ENCODE measurements at places on chromosomes 4 and X.

GRCh38 chr4:8688041-8688907, 95.7 kb downstream of the CPZ start:
- no peak for DNase-seq

DNA sequence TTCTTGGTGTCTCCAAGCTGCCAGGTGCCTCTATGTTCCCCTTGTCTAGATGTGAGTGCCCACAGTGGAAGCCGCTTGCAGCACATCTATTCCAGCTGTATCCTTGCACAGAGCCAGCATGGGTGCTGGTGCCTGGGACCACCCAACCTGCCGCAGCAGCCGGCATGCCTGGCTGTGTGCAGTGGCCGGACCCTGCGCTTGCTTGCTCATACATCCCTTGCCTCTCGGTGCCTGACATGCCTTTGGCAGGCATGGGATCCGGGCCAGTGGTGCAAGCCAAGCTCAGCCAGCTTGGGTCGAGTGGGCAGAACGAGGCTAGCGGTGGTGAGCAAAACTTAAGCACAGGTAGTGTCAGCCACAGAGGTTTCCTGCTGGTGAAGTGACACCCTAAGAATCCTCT, 355.1 kb downstream of the TLL1 start:
- no peak for DNase-seq

DNA sequence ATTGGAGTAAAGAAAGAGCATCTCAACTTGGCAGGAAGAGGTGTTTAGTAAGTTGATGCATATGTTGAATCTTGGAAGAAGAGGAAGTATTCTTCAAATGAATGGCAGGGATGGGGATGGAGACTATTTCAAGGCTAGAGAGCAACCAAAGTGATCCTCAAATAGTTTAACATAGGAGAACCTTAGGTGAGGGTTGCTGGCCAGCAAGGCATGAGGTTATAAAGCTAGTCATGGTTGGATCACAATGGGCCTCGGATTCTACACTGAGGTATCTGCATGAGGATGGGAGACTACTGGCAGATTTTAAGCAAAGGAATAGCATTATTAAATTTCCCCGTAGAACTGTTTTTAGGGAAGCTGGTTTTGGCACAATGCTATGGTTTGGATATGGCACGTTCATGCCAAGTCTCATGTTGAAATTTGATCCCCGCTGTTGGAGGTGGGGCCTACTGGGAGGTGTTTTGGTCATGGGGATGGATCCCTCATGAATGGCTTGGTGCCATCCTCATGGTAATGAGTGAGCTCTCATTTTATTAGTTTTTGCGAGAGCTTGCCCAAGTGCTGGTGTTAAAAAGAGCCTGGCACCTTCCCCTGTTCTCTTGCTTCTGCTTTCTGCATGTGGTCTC, 41.9 kb upstream of the ETNPPL start:
- DNase-seq = no peak

DNA sequence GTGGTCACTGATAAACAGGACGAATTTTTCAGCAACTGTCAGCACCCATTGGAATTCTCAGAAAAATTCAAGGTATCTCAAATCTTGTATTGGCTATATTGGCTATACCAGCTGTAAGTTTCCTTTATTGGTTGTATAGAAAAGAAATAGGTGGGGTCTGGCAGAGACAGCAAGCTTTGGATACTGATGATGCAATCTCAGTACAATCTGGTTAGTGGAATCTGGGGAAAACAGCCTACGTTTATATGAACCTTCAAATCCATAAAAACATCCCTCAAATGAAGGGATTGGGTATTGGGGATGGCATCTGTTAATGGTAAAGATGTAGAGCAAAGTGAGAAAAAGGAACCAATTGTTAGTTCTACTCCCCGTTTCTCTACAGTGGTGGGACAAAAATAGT, 76.4 kb upstream of the MBNL3 start:
- DNase-seq = no peak

DNA sequence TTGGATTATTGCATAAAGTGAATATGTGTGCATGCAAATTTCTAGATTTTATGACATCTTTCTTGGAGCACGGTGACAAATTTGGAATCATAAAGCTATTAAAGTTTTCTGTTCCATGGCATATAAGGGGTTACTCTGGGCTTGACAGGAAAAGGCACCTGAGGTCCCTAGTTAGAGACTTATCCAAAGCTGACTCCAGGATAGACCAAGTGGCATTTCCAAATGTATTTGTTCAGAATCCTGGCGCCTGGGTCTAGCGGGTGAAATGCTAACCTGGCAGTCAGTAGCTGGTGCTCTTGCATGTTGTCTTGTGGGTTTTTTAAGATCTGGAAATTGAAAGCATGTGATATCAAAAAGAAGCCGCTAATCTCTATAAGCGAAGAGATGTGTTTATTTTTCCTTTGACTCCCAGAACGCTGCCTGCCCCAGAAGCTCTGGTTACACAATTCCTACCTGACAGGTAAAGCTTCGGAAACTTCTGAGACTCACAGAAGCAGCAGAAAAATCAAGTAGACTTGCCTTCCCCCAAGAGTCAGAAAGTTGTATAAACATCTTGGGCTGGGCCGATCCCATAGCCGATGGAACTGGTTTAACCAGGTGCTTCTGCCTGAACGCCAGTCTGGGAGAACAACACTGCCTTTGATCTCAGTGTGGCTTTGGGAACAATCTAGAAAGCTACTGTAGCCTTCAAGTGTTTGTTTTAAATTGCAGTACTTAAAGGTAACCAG, 12.9 kb upstream of the ZCCHC4 start:
- no peak for DNase-seq

DNA sequence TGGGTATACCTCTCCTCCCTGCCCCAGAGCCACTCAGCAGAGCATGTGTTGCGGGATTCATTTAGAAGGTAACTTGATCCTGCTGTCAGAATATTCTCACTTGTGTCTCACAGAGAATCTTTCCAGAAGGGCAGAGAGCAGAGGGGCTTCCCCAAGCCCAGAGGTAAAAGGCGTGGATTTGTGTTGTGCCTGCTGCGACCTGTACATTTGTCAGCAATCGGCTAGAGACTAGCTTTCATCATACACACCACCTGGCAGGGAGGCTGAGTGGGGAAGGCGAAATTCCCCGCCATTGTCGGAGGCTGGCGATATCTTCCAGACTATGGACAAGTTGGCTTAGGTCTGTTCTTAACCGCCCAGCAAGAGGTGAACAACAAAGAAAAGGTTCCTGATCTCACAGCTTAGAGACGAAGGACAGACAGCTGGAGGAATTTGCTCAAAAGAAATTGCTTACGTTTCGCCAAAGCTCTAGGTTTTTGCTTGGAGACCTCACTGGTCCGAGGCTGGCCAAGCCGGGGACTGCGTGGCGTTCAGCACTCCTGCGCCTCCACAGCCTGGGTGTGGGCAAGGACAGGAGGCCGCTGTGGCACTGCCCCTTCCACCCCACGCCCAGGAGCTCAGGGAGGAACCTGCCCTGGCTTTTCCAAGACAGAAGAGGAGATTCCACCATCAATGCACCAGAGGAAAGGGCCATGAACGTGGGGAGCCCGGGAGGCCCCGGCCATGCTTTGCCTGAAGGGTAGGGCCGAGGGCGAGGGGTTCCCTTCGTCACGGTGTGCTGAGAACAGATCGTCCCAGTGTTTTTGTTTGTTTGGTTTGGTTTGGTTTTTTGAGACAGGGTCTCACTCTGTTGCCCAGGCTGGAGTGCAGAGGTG, 69.4 kb downstream of the DCTD start:
- DNase-seq = no peak

DNA sequence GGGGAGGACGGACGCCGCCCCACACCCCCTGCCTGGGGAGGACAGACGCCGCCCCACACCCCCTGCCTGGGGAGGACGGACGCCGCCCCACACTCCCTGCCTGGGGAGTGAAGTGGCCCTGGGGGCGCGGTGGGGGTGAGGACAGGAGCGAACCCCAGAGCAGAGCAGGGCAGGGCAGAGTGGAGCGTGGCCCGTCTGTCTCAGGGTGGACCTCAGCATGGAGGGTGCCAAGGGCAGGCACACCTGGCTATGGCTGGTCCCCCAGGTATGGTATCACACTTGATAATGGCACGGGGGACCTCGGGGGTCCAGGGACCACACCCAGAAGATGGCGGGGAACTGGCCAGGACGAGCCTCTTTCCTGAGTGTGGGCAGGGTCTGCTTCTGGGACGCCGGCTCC, 9.6 kb downstream of the LRPAP1 start:
- DNase-seq = no peak

DNA sequence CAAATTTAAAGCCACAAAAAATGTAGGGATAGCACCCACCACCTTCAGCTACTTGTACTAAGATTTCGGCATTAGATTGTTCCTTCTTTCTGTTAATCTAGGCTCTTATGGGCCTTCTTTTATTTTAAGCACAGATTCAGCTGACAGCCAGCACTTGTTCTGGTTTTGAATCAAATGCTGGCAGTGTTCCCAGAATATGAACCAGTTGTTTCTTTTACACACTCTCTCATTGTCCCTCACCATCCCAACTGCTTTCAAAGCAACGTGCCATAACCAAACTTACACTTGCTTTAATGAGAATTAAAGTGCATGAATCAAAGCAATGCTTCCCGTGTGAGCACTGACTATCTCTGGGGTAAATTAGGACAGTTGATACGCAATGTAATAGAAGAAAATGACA, 744.5 kb upstream of the FAM241A start:
- DNase-seq = peak; percentile 76

DNA sequence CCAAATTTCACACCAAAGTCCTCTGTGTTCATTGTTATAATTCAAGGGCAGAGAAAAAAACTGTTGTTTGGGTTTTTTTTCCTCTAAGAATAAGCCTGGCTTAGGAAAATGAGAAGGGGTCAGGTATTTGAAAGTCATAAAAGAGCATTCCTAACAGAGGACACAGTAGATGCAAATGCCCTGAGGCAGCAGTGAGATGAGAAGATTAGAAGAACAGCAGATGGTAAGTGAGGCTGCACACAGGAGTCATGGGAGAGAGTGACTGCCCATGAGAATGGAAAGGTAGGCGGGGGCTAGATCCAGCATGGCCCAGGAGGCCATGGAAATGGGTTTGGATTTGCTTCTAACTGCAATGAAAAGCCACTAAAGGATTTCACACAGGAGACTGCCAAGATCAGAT, 107.5 kb upstream of the RBPJ start:
- DNase-seq = no peak

DNA sequence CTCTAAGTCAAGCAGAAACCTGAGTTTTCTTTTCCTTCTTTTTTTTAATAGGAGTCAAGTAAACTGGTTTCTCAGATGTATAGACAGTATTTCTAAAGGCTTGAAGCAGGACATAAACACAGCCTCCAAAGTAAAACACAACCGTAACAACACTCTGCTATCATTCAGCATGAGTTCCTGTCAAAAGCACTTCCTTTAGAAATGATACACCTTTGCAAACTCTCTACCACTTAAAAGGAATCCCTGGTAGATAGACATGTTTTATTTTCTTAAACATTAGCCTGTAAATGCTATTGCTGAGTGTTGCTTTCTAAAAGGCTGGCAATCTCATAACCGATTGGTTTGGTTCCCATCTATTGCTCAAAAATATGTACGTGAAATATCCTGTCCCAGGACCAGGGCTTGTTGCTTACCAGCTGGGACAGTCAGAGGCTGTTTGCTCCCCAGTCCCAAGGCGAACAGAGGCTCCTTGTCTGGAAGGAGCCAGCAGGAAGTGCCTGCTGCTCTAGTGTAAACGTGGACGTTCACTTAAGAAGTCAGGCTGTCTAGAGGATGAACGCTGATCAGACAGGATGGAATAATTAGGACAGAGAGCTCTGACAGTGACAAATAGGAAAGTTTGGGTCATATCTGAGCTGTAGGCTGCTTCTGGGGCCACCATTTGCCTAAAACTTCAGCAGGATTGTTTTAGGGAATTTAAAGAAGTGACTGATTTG, 173.9 kb upstream of the KLF3 start:
- peak; percentile 43 for DNase-seq

DNA sequence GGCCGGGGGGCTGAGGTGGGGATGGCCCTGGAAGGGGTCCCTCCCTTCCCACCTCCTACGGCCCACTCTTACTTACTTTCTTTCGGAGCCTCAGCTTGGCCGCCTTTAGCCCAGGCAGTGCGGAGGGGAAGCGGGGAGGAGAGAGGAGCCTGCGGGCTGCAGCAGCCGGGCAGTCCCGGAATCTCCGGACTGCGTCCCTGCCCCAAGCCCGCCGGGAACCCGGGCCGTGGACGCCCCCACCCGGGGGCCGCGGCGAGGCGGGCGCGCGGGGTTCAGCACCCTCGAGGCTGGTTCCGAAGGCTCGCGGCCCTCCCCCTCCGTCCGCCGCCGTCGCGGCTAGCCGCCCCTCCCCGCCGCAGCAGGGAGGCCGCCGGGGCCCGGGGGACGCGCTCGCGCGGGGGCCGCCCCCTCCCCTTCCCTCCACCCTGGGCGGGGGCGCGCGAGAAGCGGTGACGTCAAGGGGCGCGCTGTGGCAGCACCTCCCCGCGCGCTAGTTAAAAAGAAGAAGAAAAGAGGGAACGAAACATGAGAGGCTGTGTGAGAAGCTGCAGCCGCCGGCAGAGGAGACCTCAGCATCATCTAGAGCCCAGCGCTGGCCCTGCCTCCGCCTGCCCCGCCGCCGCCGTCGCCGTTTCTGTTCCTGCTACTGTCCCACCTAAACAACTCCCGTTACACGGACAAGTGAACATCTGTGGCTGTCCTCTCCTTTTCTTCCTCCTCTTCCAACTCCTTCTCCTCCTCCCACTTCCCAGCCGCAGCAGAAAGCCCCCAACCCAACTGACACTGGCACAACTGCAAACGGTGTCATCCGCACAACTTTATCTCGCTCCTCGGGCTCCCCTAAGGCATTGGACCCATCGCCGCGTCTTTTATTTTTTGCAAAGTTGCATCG, at the start of gene HHIP:
Gene HHIP (plus strand): TSS at position 526 of the 892 bp plus-strand sequence. CDS start 520 bp downstream, outside the sequence.
- DNase-seq = peak; percentile 90

DNA sequence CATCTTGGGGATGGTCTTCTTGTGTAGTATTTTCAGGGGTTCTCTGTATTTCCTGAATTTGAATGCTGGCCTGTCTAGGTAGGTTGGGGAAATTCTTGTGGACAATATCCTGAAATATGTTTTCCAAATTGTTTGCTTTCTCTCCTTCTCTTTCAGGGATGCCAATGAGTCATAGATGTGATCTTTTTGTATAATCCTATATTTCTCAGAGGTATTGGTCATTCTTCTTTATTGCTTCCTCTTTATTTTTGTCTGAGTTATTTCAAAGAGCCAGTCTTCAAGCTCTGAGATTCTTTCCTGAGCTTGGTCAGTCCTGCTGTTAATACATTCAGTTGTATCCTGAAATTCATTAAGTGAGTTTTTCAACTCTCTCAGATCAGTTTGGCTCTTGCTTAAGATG, 73.1 kb downstream of the MAMLD1 start:
- no peak for DNase-seq

DNA sequence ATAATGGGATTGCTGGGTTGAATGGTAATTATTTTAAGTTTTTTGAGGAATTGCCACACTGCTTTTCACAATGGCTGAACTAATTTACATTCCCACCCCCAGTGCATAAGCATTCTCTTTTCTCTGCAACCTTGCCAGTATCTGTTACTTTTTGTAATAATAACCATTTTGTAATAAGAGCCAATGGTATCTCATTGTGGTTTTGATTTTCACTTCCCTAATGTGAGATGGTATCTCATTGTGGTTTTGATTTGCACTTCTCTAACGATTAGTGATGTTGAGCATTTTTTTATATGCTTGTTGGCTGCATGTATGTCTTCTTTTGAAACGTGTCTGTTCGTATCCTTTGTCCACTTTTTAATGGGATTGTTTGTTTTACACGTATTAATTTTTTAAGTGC, 213.1 kb upstream of the HDX start:
- DNase-seq = no peak
